ENCODE measurements at places on chromosomes 5 and 9. TPM values are rescaled to one million over a fixed set of nuclear protein-coding genes. Genes with fewer than 3 reads are reported as not detected.

DNA sequence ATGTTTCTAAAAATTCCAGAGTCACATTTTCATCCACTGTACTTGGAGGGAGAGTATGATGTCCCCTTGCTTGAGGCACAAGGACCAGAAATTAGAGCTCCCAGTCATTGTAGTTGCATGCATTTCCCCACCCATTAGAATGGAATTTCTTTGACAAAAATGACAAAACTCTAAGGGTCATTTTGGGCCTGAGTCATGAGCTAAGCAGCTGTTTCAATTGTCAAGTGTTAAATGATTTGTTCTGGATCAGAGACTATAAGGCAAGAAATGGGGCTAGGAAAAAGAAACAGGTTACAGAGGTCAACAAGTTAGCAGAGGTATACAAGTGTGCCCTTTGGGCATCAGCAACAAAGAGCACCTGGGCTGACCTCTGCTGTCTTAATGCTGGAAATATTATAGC, 131.2 kb upstream of the IQGAP2 start:
- DNase-seq, result no peak

Gene NTNG2
- 16.3 TPM for total RNA-seq

- DNase-seq, result no peak
Measured at GRCh38 chr5:173496129-173496882, 120.1 kb downstream of the BOD1 start.

Gene GDA
- 21.6 TPM for total RNA-seq

Gene CCDC187
- 0.41 TPM for total RNA-seq

GRCh38 chr5:146832985-146833732, 45.4 kb downstream of the PPP2R2B start:
- no peak for DNase-seq

- DNase-seq, result no peak
Measured at GRCh38 chr9:129878291-129878690, 43.0 kb downstream of the USP20 start.

Gene ANKH
- 62.8 TPM for total RNA-seq

Gene MYO10
- total RNA-seq, result 25.3 TPM

GRCh38 chr9:129934041-129934591, 98.9 kb downstream of the USP20 start:
- no peak for DNase-seq

DNA sequence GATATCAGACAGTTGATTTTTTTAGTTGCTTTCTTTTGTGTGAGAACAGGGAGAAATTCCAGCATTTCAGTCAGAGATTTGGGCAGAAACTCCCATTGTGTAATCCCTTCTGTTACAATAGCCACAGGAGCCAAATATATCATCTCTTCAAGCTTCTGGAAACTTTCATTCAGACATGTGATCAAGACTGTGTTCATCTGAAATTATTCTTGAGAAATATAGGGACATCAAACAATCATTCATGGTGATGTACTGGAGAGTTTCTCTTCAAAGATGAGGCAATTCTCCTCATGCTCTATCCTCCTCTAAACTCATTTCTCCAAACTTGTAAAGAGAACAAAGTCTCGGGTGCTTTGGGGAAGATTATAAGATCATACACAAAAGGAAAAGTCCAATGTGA, 35.2 kb upstream of the CSNK1G3 start:
- DNase-seq, result no peak

- peak; percentile 61 for DNase-seq
Measured at GRCh38 chr5:147782110-147783028, at the start of gene JAKMIP2. TSS of gene JAKMIP2 (minus strand) at chr5:147782728. CDS start at chr5:147671806, 110,922 bp downstream.

- no peak for DNase-seq
Measured at GRCh38 chr5:142360607-142361120, 35.8 kb upstream of the SPRY4 start.

- no peak for DNase-seq
Measured at GRCh38 chr9:13717322-13718054, 438.0 kb upstream of the MPDZ start.

GRCh38 chr9:117992006-117992405, 287.8 kb downstream of the TLR4 start:
- no peak for DNase-seq

DNA sequence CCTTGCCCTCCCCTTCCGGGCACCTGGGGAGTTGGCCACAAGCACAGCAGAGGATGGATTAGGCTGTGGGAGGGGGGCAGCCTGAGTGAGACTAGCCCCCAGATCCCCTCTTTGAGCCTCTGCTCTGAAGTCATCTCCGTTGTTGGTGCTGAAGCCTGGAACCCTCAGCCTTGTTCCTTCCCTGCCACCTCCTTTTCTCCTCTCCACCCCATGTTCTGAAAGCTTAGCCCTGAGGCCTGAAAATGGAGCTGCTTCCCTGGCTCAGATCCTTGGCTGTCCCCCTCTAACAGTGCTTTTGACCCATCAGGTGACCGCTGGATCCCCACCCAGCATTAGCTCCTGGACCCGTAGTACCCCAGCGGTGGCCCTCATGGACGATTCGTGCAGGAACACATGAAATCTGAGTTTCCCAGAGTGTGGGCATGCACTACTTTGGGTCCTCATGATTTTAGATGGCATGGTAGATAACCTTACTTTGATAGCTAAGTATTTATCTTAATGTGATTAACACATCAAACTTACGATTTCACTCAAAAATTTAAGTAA, 21.6 kb upstream of the ANGPTL2 start:
- no peak for DNase-seq

DNA sequence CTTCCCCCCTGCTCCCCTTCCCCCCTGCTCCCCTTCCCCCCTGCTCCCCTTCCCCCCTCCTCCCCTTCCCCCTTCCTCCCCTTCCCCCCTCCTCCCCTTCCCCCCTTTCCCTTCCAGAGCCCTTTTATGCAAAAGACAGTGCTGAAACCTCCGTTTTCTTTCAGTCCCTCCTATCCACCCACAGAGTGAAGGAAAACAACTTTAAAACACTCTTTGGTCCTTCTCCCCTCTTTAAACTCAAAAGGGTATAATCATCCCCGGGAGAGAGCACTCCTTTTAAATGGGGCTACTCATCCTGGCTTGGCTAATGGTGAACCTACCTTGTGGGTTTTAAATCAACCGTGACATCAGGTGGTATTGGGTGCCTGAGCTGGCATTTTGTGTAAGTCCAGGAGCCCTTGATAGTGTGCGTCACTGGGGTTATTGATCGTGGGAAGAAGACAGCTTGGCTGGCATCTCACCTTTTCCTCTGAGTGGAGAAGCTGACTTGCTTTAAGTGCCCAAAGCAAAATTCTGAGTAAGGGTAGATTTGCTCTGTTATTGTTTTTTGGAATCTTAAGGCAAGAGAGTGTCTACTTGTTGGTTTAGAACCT, 2.7 kb downstream of the LARP1 start:
- DNase-seq, result no peak

- DNase-seq, result no peak
Measured at GRCh38 chr5:156589946-156590216, 260.2 kb upstream of the PPP1R2B start.

DNA sequence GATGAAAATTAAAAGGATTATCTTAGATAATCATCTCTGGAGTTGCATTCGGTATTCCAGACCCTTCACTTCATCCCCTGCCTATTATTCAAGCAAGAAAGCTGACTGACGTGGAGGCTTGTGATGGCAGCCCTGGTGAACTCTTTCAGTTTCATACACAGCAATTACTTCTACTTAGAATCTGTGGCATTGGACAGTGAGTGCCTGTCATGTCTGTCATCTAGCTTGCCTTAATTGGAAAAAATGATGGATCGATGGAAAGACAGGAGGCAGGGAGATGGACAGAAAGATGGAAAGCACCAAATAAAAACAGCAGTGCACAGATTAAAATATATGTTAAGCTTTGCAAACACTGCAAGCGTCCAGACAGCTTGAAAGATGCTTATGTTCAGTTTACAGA, 1371.0 kb upstream of the CDH6 start:
- no peak for DNase-seq

DNA sequence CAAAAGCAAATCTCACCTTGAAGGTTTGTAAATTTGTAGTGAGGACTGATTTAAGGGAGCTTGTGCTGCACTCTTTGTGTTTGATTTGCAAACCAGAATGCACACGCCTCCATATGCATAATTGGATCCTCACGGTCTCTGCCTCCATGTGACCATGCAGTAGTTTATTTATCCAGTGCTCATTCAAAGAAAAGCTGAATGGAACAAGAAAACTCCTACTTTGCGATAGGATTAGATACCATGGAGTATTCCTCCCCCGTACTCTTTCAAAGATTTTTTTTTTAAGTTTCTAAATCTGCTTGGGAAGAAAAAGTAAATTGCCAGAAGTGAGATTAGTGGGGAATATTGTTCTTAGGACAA, 290.4 kb upstream of the TUT7 start:
- no peak for DNase-seq

DNA sequence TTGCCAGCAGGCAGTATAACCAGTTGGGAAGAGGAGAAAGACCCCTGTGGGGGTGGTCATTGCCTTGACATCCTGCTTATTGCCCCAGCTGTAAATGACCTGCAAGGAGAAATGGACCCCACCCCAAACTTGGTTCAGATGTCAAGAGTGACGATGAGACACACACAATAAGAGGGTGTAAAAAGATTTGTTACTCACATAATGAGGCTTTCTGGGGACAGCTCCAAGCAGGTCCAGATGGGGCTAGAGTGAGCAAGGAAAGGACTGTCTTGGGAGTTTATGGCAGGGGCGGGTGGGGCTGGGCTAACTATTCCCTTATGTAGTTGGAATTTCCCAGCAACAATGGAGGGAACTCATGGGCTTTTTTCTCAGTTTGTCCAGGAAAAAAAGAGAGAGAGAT, 24.1 kb downstream of the ZNF484 start:
- no peak for DNase-seq

- DNase-seq, result no peak
Measured at GRCh38 chr5:164449460-164449859, 944.0 kb downstream of the MAT2B start.

- DNase-seq, result no peak
Measured at GRCh38 chr9:70127540-70128416, 84.1 kb downstream of the MAMDC2 start.

- no peak for DNase-seq
Measured at GRCh38 chr5:113245427-113246225, 189.2 kb downstream of the TSSK1B start.

DNA sequence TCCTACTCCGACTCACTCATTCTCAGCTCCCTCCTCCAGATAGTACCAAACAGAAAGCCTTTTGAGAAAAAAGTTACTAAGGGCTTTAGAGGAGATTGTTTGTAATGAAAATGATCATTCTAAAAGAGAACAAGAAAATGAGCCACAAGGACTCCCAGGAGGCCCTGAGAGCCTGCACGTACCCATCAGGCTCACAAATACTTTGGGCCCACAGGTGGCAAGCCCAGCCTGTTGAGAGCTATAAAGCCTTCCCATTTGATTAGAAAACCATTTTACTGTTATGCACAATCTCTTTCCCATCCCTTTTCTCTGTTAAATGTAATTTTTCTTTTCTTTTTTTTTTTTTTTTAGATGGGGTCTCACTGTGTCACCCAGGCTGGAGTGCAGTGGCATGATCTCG, 136.1 kb downstream of the LHFPL2 start:
- DNase-seq, result no peak

Gene CDO1
- 53.8 TPM for total RNA-seq
